Colonic mucosa (tissue), 4 donors: ENCODE measurements at places on chromosomes 5 and 9.

- no peak overlapping the region for H3K4me3 ChIP-seq
- DNase-seq: peak; percentile 38
- no peak overlapping the region for H3K27ac ChIP-seq
- no peaks in the 10 kb centered on the region for H3K27me3 ChIP-seq
- no peaks in the 10 kb centered on the region for H3K36me3 ChIP-seq
Observed at GRCh38 chr5:131589510-131590348, 45.3 kb downstream of the RAPGEF6 start.

- H3K4me1 ChIP-seq: no peaks in the 10 kb centered on the region
- DNase-seq: no peak
- H3K27me3 ChIP-seq: no peaks in the 10 kb centered on the region
- H3K27ac ChIP-seq: no peak overlapping the region
Observed at GRCh38 chr9:88691811-88692210, 156.8 kb downstream of the NXNL2 start.

DNA sequence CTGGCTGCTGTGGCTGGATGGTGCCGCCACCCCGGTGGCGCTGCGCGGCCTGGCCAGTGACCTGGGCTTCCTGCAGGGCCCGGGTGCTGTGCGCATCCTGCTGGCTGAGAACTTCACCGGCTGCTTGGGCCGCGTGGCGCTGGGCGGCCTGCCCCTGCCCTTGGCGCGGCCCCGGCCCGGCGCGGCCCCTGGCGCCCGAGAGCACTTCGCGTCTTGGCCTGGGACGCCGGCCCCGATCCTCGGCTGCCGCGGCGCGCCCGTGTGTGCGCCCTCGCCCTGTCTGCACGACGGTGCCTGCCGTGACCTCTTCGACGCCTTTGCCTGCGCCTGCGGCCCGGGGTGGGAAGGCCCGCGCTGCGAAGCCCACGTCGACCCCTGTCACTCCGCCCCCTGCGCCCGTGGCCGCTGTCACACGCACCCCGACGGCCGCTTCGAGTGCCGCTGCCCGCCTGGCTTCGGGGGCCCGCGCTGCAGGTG is 17.5 kb downstream of the CRB2 start:
- H3K27ac ChIP-seq: no peak overlapping the region
- no peaks in the 10 kb centered on the region for H3K36me3 ChIP-seq
- peaks cover 22% of the 10 kb centered on the region for H3K4me1 ChIP-seq
- H3K27me3 ChIP-seq: no peaks in the 10 kb centered on the region
- DNase-seq: no peak

DNA sequence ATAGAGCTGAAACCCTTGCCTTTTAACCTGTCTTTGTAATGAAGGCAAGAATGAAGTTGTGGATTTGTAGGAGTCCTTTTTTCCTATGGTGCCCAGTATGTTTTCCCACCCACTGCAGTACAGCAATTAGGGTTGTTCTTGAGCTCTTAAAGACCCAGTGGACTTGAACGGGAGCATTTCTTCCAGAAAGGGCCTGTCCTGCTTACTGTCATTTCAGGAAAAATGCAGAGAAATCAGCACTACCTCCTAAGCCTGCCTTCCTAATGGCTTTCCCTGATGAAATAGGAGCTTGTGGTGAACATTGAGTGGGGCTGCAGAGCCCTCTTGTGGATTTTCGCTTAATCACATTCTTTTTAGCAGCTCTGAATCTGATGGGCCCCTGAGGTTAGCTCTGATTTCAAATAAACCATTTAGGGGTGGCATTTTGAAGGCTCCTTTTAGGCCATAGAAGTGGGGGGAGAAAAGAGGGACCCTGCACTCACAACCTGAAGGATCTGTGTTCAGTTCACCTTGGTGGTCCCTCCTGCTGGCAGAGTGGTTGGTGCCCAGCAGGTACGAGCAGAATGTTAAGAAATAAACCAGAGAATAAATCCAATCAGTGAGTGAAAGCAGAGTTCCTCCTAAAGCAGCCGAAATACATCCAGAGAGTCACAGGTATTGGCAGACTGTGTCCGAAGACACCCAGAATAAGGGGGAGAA is 188.0 kb upstream of the KLF9 start:
- H3K4me3 ChIP-seq: no peak overlapping the region
- H3K4me1 ChIP-seq: no peaks in the 10 kb centered on the region
- H3K36me3 ChIP-seq: no peaks in the 10 kb centered on the region
- H3K27ac ChIP-seq: peak overlapping the region; percentile 30

DNA sequence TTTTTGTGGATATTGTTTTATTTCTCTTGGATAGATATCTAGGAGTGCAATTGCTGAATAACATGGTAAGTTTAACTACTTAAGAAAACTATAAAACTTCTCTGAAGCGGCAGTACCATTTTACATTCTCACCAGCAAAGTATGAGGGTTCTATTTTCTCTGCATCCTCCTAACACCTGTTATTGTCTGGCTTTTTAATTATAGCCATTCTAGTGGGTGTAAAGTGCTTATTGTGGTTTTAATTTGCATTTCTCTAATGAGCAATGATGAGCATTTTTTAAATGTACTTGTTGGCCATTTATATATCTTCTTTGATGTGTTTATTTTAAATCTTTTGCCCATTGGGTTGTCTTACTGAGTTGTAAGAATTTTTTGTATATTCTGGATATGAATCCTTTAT is 28.7 kb downstream of the SMIM32 start:
- no peak for DNase-seq
- no peak overlapping the region for H3K27ac ChIP-seq
- no peaks in the 10 kb centered on the region for H3K27me3 ChIP-seq
- no peaks in the 10 kb centered on the region for H3K4me1 ChIP-seq
- no peak overlapping the region for H3K4me3 ChIP-seq
- H3K36me3 ChIP-seq: no peaks in the 10 kb centered on the region

DNA sequence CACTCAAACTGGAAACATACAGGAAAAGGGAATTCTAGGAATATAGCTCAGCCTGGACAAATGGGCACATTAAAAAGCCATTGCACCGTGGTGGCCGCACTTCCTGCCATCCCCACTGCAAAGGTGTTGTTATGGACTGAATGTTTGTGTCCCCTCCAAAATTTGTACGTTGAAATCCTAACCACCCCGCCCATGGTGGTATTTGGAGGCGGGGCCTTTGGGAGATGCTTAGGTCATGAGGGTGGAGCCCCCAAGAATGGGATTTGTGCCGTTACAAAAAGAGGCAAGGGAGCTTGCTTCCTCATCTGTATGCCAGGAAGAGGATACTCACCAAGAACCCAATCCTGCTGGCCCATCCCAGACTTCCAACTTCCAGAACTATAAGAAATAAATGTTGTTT is 1.1 kb upstream of the CMBL start:
- H3K4me1 ChIP-seq: peaks cover 6% of the 10 kb centered on the region
- no peak overlapping the region for H3K27ac ChIP-seq
- H3K36me3 ChIP-seq: no peaks in the 10 kb centered on the region
- no peak for DNase-seq

- no peak for DNase-seq
- H3K27ac ChIP-seq: no peak overlapping the region
- H3K4me1 ChIP-seq: no peaks in the 10 kb centered on the region
- H3K27me3 ChIP-seq: no peaks in the 10 kb centered on the region
- no peak overlapping the region for H3K4me3 ChIP-seq
Observed at GRCh38 chr9:27765266-27766072, 192.2 kb upstream of the C9orf72 start.

DNA sequence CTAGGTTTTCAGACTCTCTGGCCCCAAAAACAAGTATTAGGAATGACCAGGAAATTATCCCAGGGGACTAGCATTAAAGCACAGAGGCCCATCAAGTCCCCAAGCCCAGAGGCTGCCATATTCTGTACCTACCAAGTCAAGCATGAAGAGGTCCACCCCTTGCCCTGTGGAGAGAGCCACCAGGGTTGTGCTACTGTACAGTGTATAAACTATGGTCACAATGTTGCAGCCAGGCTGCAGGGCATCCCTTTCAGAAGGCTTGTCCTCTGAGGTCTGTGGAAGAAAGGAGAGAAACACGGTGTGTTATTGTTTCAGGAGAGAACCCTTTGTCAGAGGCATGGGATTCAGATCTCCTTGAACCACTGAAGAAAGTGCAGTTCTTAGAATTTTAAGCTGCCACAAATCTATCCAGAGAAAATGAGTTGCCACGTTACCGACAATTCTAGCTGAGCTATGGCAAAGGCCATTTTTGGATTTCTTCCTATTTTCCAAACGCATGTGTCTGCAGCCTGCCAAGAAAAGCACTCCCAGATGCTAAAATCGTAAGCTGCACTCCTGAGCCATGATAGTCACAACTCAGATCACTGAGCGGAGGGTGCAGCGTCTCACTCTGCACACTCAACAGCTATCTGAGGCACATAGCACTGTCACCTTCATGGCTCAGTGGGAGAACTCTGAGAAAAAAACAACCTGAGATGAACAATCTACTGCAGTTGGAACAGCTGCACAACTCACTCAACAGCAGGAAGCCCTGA is 45.5 kb upstream of the SPATA31E1 start:
- no peaks in the 10 kb centered on the region for H3K36me3 ChIP-seq
- H3K27me3 ChIP-seq: no peaks in the 10 kb centered on the region
- no peaks in the 10 kb centered on the region for H3K4me1 ChIP-seq
- no peak for DNase-seq
- H3K27ac ChIP-seq: no peak overlapping the region
- H3K4me3 ChIP-seq: no peak overlapping the region
